ENCODE measurements at places on chromosomes 7 and 10. TPM values are rescaled to one million over a fixed set of nuclear protein-coding genes. Genes with fewer than 3 reads are reported as not detected.

The CACNA2D1 gene
- total RNA-seq: 25.2 TPM

DNA sequence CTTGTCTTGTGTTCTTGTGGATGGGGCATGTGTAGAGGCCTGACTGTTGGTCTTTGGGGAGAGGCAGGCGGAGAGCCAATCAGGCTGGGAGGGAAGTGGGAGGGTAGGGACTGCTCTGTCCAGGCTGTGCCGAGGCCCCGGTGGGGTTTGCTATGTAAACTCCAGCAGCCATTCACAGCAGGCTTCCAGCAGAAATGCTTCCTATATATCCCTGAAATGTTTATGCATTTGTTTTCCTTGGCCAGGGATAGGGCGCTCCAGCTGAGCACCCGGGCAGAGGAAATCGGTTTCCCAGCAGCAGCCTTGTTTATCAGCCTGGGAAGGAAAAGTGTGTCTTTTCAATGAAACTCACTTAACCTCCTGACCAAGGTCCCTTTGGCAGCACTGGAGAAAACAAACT, 18.3 kb upstream of the AQP1 start:
- peak; percentile 88 for DNase-seq

GRCh38 chr7:82080254-82080927, 310.5 kb upstream of the HGF start:
- no peak for DNase-seq

GRCh38 chr10:132911786-132912097, 30.6 kb downstream of the CFAP46 start:
- no peak for DNase-seq

- no peak for DNase-seq
Observed at GRCh38 chr7:136884492-136884891, 16.0 kb downstream of the CHRM2 start.

- DNase-seq: no peak
Observed at GRCh38 chr7:86149024-86149665, 494.6 kb upstream of the GRM3 start.

GRCh38 chr7:145347271-145347670, 511.4 kb upstream of the TPK1 start:
- no peak for DNase-seq

DNA sequence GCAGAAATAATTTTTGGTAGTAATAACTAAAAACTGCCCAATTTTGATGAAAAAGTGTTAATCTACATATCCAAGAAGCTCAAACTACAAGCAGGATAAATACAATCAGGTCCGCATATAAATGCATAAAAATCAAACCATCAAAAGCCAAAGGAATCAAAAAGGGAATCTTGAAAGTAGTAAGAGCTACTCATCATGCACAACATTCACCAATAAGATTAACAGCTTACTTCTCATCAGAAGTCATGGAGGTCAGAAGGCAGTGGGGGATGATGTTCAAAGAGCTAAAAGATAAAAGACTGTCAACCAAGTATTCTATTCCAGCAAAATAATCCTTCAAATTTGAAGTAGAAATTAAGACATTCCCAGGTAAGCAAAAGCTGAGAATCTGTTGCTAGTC, 76.4 kb downstream of the CRPPA start:
- no peak for DNase-seq

- no peak for DNase-seq
Observed at GRCh38 chr7:27708485-27708884, 31.5 kb upstream of the TAX1BP1 start.

DNA sequence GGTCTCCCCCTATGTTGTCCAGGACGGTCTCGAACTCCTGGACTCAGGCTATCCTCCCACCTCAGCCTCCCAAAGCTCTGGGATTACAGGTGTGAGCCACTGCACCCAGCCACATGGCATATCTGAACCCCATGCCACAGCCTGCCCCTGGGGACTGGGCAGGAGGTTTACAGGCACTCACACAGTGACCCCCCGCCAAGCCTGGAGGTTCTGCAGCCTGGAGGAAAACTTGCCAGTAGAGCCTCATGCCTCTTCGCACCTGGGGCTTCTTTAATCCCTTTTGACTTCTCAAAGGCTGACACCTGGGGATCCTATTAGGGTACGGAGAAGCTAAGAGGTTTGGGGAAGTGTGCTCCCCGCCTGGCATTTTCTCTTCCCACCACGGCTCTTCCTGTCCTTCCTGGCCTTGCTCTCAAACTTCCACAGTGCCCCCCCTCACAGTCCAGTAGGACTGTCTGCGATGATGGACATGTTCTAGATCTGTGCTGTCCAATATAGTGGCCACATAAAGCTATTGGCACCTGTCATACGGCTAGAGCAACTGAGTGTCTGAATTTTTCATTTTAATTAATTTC, 11.4 kb upstream of the KCP start:
- DNase-seq: no peak

The FBXO24 gene
- total RNA-seq: 0.46 TPM

GRCh38 chr7:91352091-91352490, 87.9 kb downstream of the FZD1 start:
- DNase-seq: no peak

The CCDC136 gene
- total RNA-seq: 10.8 TPM

DNA sequence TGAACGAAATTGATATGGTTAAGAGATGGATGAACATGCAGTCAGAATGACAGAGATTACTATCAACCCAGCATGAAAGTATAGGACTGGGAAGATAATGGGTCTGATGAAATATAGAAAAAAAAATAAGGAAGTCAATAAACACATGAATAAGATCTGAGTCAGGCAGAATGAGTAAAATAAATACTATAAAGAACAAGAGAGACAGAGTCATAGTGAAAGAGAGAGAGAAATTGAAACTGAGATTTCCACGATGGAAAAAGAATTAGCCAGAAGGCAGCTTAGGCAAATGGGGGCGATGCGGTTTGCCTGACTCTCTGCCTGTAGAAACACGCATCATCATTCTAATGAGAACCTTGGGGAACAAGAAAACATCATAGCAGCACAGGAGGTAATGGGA, 26.6 kb downstream of the SEMA3D start:
- DNase-seq: no peak

The FOXI2 gene
- not detected for total RNA-seq

The STK32C gene
- 15.7 TPM for total RNA-seq

GRCh38 chr7:74683799-74684198, 26.3 kb downstream of the GTF2I start:
- no peak for DNase-seq

The TMEM273 gene
- not detected for total RNA-seq

The TRIP6 gene
- 123 TPM for total RNA-seq

The ZP3 gene
- total RNA-seq: not detected

DNA sequence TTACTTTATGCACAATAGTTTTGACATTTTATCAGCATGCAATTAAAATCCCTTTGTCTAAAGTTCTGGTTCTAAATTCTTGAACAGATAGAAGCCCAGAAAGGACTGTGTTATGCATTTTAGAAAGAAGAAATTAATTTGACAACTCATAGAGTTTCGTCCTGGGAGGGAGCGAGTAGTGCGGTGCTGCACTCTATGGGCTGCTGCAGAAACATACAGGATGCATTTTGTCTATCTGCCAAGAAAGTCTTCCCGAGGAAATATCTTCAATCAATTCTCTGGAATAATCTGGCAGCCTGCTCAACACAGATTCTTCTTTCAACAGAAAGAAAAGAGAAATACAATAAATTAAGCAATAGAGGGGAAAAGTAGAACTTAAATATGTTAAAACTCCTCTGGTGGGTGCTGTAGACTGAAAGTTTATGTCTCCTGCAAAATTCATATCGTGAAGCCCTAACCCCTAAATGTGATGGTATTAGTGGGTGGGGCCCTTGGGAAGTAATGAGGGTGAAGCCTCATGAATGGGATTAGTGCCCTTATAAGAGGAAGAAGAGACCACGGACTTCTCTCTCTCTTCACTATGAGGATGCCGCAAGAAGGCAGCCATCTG, 39.0 kb upstream of the IFRD1 start:
- no peak for DNase-seq

GRCh38 chr10:73998623-73998928, 660 bp downstream of the VCL start:
- no peak for DNase-seq

The MCM10 gene
- 3.7 TPM for total RNA-seq

- DNase-seq: no peak
Observed at GRCh38 chr10:100654782-100655325, 90.5 kb upstream of the PAX2 start.

DNA sequence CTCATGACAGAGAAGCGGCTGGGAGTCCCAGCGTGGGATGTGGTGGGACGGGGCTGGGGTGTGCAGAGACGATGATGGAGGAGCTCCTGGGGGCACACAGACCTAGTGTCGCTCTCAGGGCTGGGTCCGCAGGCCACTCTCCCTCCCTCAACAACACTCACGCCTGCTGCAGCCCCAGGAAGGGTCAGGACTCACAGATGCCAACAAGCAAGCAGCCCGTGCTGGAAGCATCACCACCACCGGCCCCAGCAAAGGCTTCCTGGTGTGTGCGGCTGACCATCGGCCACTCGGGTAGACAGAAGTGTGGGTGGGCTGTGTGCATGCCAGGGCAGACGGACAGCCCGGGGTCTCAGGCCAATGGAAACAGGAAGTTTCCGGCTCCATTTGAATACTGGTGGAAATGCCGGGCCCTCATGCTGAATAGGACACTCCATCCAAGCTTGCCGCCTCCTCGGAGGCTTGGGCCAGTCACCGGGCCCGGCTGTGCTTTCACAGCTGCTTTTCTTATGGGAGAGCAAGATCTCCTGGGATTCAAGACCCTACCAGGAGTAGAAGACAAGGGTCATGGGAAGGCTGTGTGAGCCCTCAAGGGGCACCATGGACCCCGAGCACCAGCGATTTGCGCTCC, 178.1 kb downstream of the ELFN1 start:
- no peak for DNase-seq

The OR13A1 gene
- not detected for total RNA-seq
